ENCODE measurements at places on chromosomes 1 and 21.

DNA sequence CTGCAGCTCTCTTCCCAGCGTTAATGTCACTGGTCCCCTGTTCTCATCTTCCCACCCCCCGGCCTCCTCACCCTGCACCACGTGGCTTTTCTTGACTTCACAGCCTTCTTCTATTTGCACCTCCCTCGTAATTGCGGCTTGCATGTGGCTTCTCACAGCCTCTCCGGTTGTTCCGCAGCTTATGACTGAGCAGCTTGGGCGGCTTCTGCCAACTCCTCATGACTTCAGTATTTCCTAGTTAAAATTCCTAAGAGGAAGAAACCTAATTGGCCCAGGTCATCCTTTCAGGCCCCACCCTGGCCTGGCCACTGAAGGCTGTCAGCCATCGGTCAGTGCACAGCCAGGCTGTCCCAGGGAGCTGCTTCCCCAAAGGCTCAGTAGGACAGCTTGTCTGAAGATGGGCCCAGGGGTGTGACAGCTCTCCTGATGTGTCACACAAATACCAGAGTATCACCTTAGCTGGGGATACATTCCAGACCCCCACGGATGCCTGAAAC lies 8.6 kb upstream of the RERE start:
- no peak for DNase-seq

- no peak for DNase-seq
Measured at GRCh38 chr1:232438476-232438875, 191.5 kb downstream of the SIPA1L2 start.

- DNase-seq = peak; percentile 21
Measured at GRCh38 chr1:157115429-157115838, 15.8 kb upstream of the ETV3L start.

GRCh38 chr1:14912839-14913481 lies 240.6 kb upstream of the TMEM51 start:
- no peak for DNase-seq

DNA sequence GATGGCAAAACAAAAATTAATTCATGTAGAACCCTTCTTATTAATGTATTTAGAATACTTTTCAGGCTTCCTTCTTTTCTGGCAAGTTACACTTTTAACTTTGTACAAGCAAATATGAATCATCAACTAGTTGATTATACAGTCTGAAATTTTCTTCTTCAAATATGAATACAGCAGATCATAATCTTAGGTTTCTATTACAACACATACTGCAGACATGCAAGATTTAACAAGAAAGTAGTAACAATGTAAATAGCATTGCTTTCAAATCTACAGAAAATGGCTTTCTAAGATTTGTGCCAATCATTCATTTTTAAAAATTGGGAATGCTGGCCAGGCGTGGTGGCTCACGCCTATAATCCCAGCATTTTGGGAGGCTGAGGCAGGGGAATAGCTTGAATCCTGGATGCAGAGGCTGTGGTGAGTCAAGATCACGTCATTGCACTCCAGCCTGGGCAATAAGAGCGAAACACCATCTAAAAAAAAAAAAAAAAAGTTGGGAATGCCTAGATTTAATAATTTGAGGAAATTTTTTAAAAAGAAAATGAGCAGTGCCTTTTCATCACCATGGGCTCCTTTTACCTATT lies 68.4 kb upstream of the DPYD start:
- no peak for DNase-seq

Measured in DMS53 (cell line).